ENCODE measurements at places on chromosomes 4 and X. TPM values are rescaled to one million over a fixed set of nuclear protein-coding genes. Genes with fewer than 3 reads are reported as not detected.

Gene CENPVL2
- total RNA-seq = 0.71 TPM

Gene CPZ
- total RNA-seq = 59.4 TPM

Gene GATA1
- 0.44 TPM for total RNA-seq

Gene EXOC1L
- not detected for total RNA-seq

Gene MEPE
- total RNA-seq = not detected

Gene GPC4
- total RNA-seq = 22.0 TPM

Gene NMU
- 1.7 TPM for total RNA-seq

Gene IL21
- total RNA-seq = not detected

Gene MAGEA6
- total RNA-seq = not detected

Gene HPGDS
- total RNA-seq = 1.3 TPM

Gene ZNF711
- total RNA-seq = 71.6 TPM

Gene SYNPO2
- total RNA-seq = 66.4 TPM

Gene TMPRSS11B
- total RNA-seq = 0.44 TPM

Gene TMEM35A
- 24.5 TPM for total RNA-seq

Gene MAGEA1
- not detected for total RNA-seq

Gene IL2
- total RNA-seq = not detected

Gene FREM3
- 0.93 TPM for total RNA-seq

Gene F11
- 0.44 TPM for total RNA-seq

Gene SYTL5
- 4.1 TPM for total RNA-seq

Gene USP51
- 9.1 TPM for total RNA-seq

Gene GNRHR
- total RNA-seq = 0.22 TPM

Gene CT55
- total RNA-seq = not detected

Gene NAP1L3
- 48.2 TPM for total RNA-seq

Gene RTL5
- total RNA-seq = 12.4 TPM

Gene ZMAT1
- 32.4 TPM for total RNA-seq

Gene HTR2C
- total RNA-seq = 0.49 TPM

Gene SSX1
- not detected for total RNA-seq

Gene UGT2B10
- not detected for total RNA-seq

Gene MAGEA10
- not detected for total RNA-seq

Gene PAGE1
- not detected for total RNA-seq

Gene KLF8
- total RNA-seq = 11.3 TPM

Gene JCHAIN
- total RNA-seq = 3.0 TPM

Gene NALF2
- total RNA-seq = 1.5 TPM

Gene DUSP21
- not detected for total RNA-seq

Gene HHIP
- total RNA-seq = 33.3 TPM

Gene S100P
- total RNA-seq = 0.27 TPM

Gene APLN
- total RNA-seq = 2.8 TPM
